ENCODE measurements at places on chromosomes 3 and 15. TPM values are rescaled to one million over a fixed set of nuclear protein-coding genes. Genes with fewer than 3 reads are reported as not detected.

- no peak overlapping the region for H3K27ac ChIP-seq
- no peaks in the 10 kb centered on the region for H3K27me3 ChIP-seq
- no peaks in the 10 kb centered on the region for H3K36me3 ChIP-seq
- DNase-seq = no peak
Observed at GRCh38 chr3:60551455-60552209, 699.6 kb downstream of the FHIT start.

GRCh38 chr15:101068961-101069653 lies 149.9 kb downstream of the LRRK1 start:
- no peak overlapping the region for H3K27ac ChIP-seq
- no peaks in the 10 kb centered on the region for H3K27me3 ChIP-seq
- no peak for DNase-seq
- H3K4me3 ChIP-seq = no peak overlapping the region

DNA sequence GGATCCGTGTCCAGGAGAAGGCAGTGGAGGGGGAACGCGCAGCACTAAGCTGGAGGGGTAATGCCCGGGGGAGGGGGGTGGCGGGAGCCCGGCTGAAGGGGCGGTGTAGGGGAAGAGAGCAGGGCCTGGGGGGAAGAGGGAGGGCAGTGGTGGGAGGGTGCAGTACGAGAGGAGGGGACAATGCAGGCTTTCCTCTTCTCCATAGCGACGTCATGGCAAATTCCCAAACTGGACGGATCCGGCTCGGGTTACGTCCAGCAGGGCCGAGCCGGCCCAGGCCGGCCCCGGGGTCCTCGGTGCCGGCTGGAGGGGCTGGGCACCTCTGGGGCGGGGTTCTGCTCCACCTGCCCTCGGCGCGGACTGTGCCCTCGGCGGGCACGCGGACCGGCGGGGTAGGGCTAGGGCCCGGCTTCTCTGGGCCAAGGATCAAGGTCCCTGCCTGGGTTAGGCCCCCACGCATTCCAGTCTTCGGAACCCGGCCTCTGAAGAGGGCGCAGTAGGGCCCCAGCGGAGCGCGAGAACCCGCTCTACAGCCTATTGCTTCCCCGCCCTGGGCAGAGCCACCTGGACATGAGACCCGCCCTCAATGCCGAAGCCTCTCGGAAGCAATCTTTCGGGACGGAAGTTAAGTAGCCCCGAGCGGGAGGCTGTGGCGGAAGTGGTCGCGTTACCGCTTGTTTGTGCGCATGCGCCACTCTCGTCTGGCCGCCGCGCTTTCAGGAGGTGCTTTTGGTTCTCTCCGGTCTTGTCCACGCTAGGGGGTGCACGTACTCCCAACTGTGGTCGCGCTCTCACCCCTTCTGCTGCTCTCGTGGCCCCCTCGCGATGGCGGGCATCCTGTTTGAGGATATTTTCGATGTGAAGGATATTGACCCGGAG lies 1.4 kb downstream of the POLR2H start:
- peak overlapping the region; percentile 96 for H3K4me3 ChIP-seq
- H3K27ac ChIP-seq = peak overlapping the region; percentile 97
- H3K4me1 ChIP-seq = peaks cover 33% of the 10 kb centered on the region
- peaks cover 4% of the 10 kb centered on the region for H3K27me3 ChIP-seq
- peak; percentile 96 for DNase-seq

GRCh38 chr3:66353530-66353929 lies 132.7 kb downstream of the SLC25A26 start:
- no peak overlapping the region for H3K27ac ChIP-seq
- no peak for DNase-seq
- H3K4me3 ChIP-seq = no peak overlapping the region
- H3K27me3 ChIP-seq = no peaks in the 10 kb centered on the region
- peaks cover 4% of the 10 kb centered on the region for H3K4me1 ChIP-seq

- H3K27me3 ChIP-seq = no peaks in the 10 kb centered on the region
- no peak overlapping the region for H3K4me3 ChIP-seq
- no peak for DNase-seq
- no peak overlapping the region for H3K27ac ChIP-seq
Observed at GRCh38 chr15:76483018-76483417, 146.4 kb downstream of the ISL2 start.

- peaks cover 4% of the 10 kb centered on the region for H3K27me3 ChIP-seq
- no peak overlapping the region for H3K4me3 ChIP-seq
- no peak for DNase-seq
- peaks cover 2% of the 10 kb centered on the region for H3K4me1 ChIP-seq
- no peaks in the 10 kb centered on the region for H3K36me3 ChIP-seq
Observed at GRCh38 chr15:57537072-57537471, 54.6 kb upstream of the MYZAP start.

GRCh38 chr3:14423197-14423743 lies 20.9 kb downstream of the SLC6A6 start:
- peaks cover 6% of the 10 kb centered on the region for H3K36me3 ChIP-seq
- peak overlapping the region; percentile 58 for H3K27ac ChIP-seq
- H3K4me3 ChIP-seq = no peak overlapping the region

- DNase-seq = no peak
- no peaks in the 10 kb centered on the region for H3K4me1 ChIP-seq
- H3K36me3 ChIP-seq = no peaks in the 10 kb centered on the region
- peaks cover 30% of the 10 kb centered on the region for H3K27me3 ChIP-seq
Observed at GRCh38 chr15:38868326-38869114, 303.9 kb upstream of the RASGRP1 start.

DNA sequence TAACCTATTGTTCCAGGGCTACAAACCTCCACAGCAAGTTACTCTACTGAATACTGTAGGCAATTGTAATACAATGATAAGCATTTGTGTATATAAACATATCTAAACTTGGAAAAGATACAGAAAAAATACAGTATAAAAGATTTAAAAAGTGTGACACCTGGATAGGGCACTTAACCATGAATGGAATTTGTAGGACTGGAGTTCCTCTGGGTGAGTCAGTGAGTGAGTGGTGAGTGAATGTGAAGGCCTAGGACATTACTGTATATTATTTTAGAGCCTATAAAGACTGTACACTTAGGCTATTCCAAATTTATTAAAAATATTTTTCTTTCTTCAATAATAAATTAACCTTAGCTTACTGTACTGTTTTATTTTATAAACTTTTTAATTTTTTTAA lies 38.4 kb upstream of the SLC25A36 start:
- no peak for DNase-seq
- no peaks in the 10 kb centered on the region for H3K27me3 ChIP-seq
- no peak overlapping the region for H3K27ac ChIP-seq
- no peaks in the 10 kb centered on the region for H3K36me3 ChIP-seq

- no peak overlapping the region for H3K4me3 ChIP-seq
- peak overlapping the region; percentile 98 for H3K27ac ChIP-seq
- H3K36me3 ChIP-seq = peaks cover 21% of the 10 kb centered on the region
- no peaks in the 10 kb centered on the region for H3K27me3 ChIP-seq
- peaks cover 54% of the 10 kb centered on the region for H3K4me1 ChIP-seq
- DNase-seq = no peak
Observed at GRCh38 chr15:58478579-58478978, 46.8 kb downstream of the LIPC start.

GRCh38 chr3:59885101-59885500 lies 835.3 kb upstream of the CFAP20DC start:
- H3K27me3 ChIP-seq = no peaks in the 10 kb centered on the region
- H3K4me1 ChIP-seq = peaks cover 29% of the 10 kb centered on the region
- DNase-seq = no peak
- H3K36me3 ChIP-seq = peaks cover 7% of the 10 kb centered on the region
- no peak overlapping the region for H3K4me3 ChIP-seq

DNA sequence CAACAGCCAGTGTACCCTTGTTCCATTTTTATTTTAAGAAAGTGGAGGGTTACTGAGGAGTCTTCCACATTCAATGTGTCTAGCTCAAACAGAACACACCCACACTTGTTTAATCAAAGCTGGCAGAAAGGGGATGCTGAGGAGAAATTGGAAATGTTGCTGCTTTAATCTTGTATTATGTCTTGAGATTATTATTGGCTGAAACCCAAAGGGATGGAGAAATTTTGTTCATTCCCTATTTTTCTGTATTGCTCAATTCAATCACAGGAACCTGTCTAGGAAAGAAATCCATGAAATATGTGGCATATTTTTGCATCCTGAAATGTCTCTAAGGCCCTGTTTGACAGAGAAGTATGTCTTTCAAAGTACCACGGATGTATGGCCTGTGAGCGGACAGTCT lies 238.0 kb downstream of the MYRIP start:
- no peak for DNase-seq
- H3K36me3 ChIP-seq = no peaks in the 10 kb centered on the region
- H3K27me3 ChIP-seq = no peaks in the 10 kb centered on the region
- H3K27ac ChIP-seq = no peak overlapping the region

GRCh38 chr3:116614795-116615362 lies 94.7 kb upstream of the TUSC7 start:
- no peak overlapping the region for H3K27ac ChIP-seq
- H3K36me3 ChIP-seq = no peaks in the 10 kb centered on the region
- H3K4me3 ChIP-seq = no peak overlapping the region
- no peak for DNase-seq

GRCh38 chr3:181555681-181556080 lies 156.0 kb upstream of the SOX2 start:
- DNase-seq = no peak
- no peak overlapping the region for H3K4me3 ChIP-seq
- H3K27me3 ChIP-seq = no peaks in the 10 kb centered on the region
- H3K36me3 ChIP-seq = no peaks in the 10 kb centered on the region
- no peaks in the 10 kb centered on the region for H3K4me1 ChIP-seq

- H3K4me1 ChIP-seq = no peaks in the 10 kb centered on the region
- H3K4me3 ChIP-seq = no peak overlapping the region
- no peaks in the 10 kb centered on the region for H3K36me3 ChIP-seq
- no peak for DNase-seq
Observed at GRCh38 chr3:138921316-138922292, 25.3 kb downstream of the FOXL2 start.

GRCh38 chr3:116135457-116136085 lies 309.7 kb downstream of the LSAMP start:
- H3K4me1 ChIP-seq = no peaks in the 10 kb centered on the region
- H3K36me3 ChIP-seq = no peaks in the 10 kb centered on the region
- H3K4me3 ChIP-seq = no peak overlapping the region
- no peak overlapping the region for H3K27ac ChIP-seq
- DNase-seq = no peak

GRCh38 chr15:85116494-85116893 lies 134.8 kb downstream of the PDE8A start:
- H3K4me3 ChIP-seq = no peak overlapping the region
- no peak for DNase-seq
- peaks cover 46% of the 10 kb centered on the region for H3K36me3 ChIP-seq
- H3K27me3 ChIP-seq = no peaks in the 10 kb centered on the region

GRCh38 chr3:185335799-185336198 lies 27.1 kb upstream of the MAP3K13 start:
- H3K27me3 ChIP-seq = no peaks in the 10 kb centered on the region
- H3K27ac ChIP-seq = no peak overlapping the region
- no peak overlapping the region for H3K4me3 ChIP-seq
- H3K36me3 ChIP-seq = no peaks in the 10 kb centered on the region
- no peak for DNase-seq

GRCh38 chr3:33639889-33640288 lies 78.2 kb downstream of the CLASP2 start:
- no peaks in the 10 kb centered on the region for H3K27me3 ChIP-seq
- H3K27ac ChIP-seq = no peak overlapping the region
- no peak overlapping the region for H3K4me3 ChIP-seq
- no peak for DNase-seq
- H3K4me1 ChIP-seq = peaks cover 8% of the 10 kb centered on the region

GRCh38 chr3:42886294-42886822 lies 10.7 kb upstream of the CYP8B1 start:
- no peaks in the 10 kb centered on the region for H3K36me3 ChIP-seq
- no peak overlapping the region for H3K27ac ChIP-seq

GRCh38 chr3:144257381-144257780 lies 285.8 kb downstream of the DIPK2A start:
- no peak for DNase-seq
- no peaks in the 10 kb centered on the region for H3K4me1 ChIP-seq
- H3K27ac ChIP-seq = no peak overlapping the region
- no peaks in the 10 kb centered on the region for H3K36me3 ChIP-seq
- peaks cover 44% of the 10 kb centered on the region for H3K27me3 ChIP-seq
- H3K4me3 ChIP-seq = no peak overlapping the region

DNA sequence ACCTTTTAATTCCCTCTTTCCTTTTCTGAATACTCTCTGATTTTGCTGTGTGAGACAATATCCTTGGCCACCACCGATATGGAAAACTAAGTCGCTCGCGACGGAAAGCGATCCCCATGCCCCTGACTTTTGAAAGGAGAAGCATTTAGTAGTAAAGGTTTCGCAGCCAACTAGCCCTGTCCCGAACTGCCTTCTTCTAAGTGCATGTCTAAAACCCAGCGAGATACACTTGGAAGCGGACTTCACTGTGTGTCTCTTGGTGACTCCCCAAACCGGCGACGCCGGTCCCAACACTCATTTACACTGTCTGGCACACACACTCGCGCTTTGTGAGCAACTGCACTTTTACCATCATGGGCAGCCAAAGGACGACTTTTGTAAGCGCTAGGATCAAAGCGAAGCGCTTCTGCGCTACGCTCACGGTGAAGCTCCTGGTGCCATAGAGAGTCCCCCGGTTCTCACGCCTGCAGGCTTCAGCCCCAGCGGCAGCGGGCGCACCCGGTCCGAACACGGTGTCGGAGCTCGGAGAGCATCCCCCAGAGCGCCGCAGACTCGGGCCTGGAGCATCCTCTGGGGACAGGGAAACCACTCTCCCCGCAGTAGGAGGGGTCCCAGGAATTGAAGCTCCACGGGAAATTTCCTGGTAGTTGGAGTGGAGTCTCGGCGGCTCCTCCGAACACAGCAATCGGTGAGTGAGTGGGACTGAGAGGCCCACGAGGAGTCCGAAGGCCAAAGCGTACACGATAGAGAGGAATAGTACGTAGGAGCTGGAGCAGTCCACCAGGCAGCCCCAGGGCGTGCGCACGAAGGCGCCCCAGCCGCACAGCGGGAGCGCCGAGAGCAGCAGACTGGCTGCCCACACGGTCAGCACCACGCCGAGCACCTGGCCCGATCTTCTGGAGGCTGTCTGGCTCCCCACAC lies 1.4 kb downstream of the GPR149 start:
- no peaks in the 10 kb centered on the region for H3K4me1 ChIP-seq
- no peak for DNase-seq
- H3K27ac ChIP-seq = no peak overlapping the region
- no peaks in the 10 kb centered on the region for H3K36me3 ChIP-seq
- no peak overlapping the region for H3K4me3 ChIP-seq
- peaks cover 36% of the 10 kb centered on the region for H3K27me3 ChIP-seq

- H3K4me3 ChIP-seq = no peak overlapping the region
- H3K27ac ChIP-seq = no peak overlapping the region
- no peaks in the 10 kb centered on the region for H3K36me3 ChIP-seq
- no peak for DNase-seq
- H3K4me1 ChIP-seq = no peaks in the 10 kb centered on the region
Observed at GRCh38 chr3:194956697-194957396, 271.2 kb downstream of the FAM43A start.

CACNA1D gene
- not detected for total RNA-seq

BFSP2 gene
- total RNA-seq = not detected

KLF15 gene
- 0.41 TPM for total RNA-seq

ATP13A5 gene
- not detected for total RNA-seq

LEO1 gene
- total RNA-seq = 31.8 TPM

CSPG5 gene
- 0.56 TPM for total RNA-seq

GABRR3 gene
- not detected for total RNA-seq

PPARG gene
- total RNA-seq = 0.20 TPM

Measured in activated naive CD8-positive, alpha-beta T cell treated with anti-CD3 and anti-CD28 coated beads for 36 hours (primary cell).